ENCODE measurements at places on chromosomes 5 and 9.

DNA sequence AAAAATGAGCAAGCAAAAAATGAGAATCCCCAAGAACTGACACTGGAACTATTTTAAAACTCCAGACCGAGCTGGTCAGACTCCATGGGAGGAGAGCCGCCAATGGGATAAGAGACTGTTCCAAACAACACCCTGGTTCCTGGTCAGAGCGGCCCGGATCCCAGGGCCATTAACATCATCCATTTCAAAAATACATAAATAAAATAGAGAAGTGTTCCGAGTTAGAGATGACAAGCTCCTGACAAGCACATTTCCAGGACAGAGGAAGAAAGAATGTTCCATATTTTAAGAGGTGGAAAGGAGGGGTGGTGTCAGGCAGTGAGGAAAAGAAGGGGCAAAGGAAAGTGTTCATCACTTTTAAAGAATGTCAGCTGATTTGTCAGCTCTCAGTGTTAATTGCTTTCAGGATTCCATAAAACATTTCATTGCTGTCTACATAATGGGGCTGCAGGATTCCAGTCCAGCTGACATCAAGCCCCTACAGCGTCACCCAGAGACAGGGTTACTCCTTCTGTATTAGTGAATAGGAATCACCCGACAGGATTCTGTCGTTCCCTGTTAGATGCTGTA lies 202.5 kb upstream of the TRIM32 start:
- no peak for DNase-seq

GRCh38 chr9:5976674-5977397 lies 38.6 kb downstream of the RANBP6 start:
- DNase-seq, result no peak

- no peak for DNase-seq
These were observed 279.8 kb upstream of the PANK3 start for GRCh38 chr5:168858994-168859393.

DNA sequence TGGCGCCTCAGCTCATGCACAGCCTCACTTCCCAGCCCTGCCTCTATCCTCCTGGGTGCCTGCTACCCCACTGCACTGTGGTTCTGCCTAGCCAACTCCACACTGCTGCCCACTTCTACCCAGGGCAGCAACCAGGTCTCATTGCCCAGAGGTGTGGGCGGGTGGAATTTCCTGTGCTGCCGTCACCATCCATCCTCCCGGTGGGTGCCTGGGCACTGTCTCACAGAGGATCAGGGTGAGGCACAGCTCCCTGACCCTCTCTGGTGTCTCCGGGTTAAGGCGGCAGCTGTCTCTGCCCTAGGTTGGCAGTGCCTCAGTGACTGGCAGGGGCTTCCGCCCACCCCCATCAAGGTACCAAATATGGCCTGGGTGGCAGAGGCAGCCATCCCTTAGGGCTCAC lies 4.3 kb upstream of the MTMR12 start:
- DNase-seq, result no peak

- no peak for DNase-seq
These were observed 135.3 kb downstream of the ROR2 start for GRCh38 chr9:91814753-91815152.

- DNase-seq, result no peak
These were observed 4.1 kb upstream of the KCNMB1 start for GRCh38 chr5:170393235-170393634.

DNA sequence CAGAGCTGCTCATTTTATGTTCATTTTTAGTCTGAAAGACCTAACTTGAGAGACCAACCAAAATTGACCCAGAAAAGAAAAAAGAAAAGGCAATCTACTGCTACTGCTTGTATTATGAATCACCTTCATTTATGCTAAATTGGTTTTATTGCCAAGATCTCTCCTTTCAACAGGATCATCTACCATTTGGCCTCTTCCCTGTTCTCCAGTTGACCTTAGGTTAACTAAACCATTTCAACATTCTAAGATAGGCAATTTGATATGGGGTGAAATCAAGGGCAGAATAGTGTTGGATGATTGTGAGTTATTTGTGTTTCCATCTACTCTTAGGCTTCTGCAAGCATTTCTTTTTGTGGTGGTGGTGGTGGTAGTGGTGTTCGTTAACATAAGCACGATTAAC lies 48.3 kb upstream of the POU4F3 start:
- no peak for DNase-seq

GRCh38 chr5:109563189-109563588 lies 126.5 kb upstream of the MAN2A1 start:
- DNase-seq, result no peak

- DNase-seq, result no peak
These were observed 81.3 kb upstream of the ERCC6L2 start for GRCh38 chr9:95793924-95794828.

DNA sequence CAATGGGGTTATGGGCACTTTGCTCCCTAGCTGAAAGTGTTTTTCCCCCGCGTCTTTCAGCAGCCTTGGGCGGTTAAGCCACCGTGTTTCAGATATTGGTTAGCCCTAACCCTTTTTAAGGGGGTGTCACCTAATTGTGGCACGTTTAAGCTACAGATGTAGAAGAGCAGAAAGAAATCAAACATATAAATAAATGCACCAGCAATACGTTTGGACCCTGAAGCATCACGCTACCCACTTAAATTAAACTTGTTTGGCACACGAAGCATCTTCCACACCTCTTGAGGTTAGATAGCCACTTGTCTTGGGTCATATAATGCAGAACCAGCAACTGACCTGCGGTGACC lies 768 bp downstream of the YTHDC2 start:
- no peak for DNase-seq

GRCh38 chr5:62000646-62001045 lies 305.4 kb upstream of the KIF2A start:
- DNase-seq, result no peak

GRCh38 chr9:133169102-133169501 lies 5.4 kb upstream of the GBGT1 start:
- DNase-seq, result no peak

GRCh38 chr5:111562561-111562960 lies 50.2 kb upstream of the STARD4 start:
- DNase-seq, result no peak

- DNase-seq, result no peak
These were observed 32.3 kb downstream of the GLRA1 start for GRCh38 chr5:151892393-151892792.
